Stimulated activated CD8-positive, alpha-beta memory T cell treated with anti-CD3 and anti-CD28 coated beads, Interleukin-2, amount 100 ng/mL, for 48 hours (primary cell): ENCODE measurements at places on chromosomes 3 and 15.

- no peak for DNase-seq
These were observed 34.4 kb upstream of the TNIK start for GRCh38 chr3:171494457-171495109.

GRCh38 chr3:101461451-101461850, 51.6 kb downstream of the SENP7 start:
- DNase-seq, result no peak

GRCh38 chr15:36832774-36833463, 253.5 kb downstream of the CDIN1 start:
- DNase-seq, result no peak

GRCh38 chr3:63975723-63976122, 47.6 kb downstream of the PSMD6 start:
- no peak for DNase-seq

DNA sequence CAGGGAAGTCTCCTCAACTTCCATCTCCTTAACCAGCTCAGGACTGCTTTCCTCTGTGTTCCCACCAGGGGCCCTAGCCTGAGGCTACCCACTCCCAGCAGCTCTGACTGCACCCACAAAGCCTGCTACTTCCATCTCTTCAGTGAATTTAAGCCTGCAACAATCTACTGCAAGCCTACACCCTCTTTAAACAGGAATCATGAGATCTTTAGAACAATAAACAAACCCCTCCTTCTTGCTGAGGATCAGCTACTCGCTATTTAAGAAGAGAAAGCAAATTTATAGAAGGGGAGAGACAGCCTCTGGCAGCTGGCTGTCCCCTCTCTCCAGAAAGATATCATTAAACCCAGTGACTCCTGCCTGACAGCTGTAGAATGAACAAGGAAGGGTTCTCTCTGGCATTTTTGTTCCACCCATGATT, 51.9 kb downstream of the ARHGAP31 start:
- no peak for DNase-seq

- DNase-seq, result no peak
These were observed 4.8 kb upstream of the PCSK6 start for GRCh38 chr15:101494251-101494796.

DNA sequence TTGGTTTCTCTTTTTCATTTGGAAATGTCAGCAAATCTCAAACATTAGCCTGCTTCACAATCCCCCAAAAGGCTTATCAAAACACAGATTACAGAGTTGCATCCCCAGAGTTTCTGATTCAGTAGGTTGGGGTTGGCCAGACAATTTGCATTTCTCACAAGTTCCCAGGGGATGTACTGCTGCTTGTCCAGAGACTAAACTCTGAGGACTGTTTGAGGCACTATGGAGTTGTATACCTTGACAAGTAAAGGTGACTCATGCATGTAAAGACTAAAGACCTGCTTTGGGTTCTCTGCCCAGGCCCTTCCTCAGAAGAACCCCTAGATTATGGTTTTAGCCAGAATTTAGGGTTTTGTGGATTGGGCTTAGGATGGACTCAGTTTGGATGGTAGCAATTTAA, 151.1 kb upstream of the ARHGEF26 start:
- no peak for DNase-seq

DNA sequence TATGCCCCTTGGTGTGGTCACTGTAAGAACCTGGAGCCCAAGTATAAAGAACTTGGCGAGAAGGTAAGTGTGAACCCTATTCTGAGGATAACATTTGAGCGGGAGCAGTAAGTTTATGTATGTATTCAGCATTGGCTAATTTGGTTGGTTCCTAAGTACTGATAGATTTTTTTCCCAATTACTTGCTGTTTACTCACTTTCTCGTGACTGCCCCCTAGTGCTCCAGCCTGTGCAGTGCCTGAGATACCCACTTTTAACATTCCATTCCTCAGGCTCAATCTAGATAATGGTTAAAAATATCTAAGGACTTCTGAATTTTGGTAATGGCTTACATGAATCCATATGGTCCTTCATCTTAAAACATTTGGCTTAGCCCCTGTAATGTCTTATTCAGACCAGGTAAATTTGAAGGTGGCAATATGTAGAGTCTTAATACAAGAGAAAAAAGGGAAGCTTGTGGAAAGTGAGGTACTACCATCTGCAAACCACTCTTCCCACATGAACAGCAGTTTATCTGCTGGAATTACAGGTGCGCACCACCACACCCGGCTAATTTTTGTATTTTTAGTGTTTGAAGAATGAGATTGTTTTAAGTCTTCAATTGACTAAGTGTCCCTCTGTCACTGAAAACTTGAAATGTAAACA, 7.1 kb downstream of the ELL3 start:
- peak; percentile 34 for DNase-seq

DNA sequence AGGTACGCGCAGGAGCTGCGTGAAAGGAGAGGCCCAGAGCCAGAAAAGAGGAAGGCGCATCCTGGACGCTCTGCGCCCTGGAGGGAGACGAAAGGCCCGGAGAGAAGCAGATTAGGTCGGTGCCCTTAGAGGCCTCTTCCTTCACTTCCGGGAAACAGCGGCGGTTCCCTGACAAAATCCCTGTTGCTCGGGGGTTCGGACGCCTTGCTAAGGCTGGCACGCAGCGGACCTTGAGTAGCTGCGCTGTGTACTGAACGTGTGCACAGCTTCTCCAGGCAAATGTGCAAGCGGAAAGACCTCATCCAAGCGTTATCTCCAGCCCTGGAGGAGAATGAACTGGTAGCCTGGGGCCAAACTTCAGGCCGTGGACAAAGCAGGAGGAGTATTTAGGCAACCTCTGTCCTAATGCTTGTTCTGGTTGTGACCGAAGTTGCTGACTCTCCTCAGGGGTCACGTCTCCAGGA, 3.0 kb upstream of the SOX14 start:
- no peak for DNase-seq
